Placental pericyte (primary cell): ENCODE measurements at places on chromosomes 4 and X. TPM values are rescaled to one million over a fixed set of nuclear protein-coding genes. Genes with fewer than 3 reads are reported as not detected.

The MID1 gene
- 4.6 and 9.4 TPM in 2 replicates for total RNA-seq

The CDX4 gene
- total RNA-seq = not detected in 2 replicates

The WDFY3 gene
- 53.6 and 105 TPM in 2 replicates for total RNA-seq

The CENPVL2 gene
- not detected in 2 replicates for total RNA-seq

The QRFPR gene
- not detected in 2 replicates for total RNA-seq
